ENCODE measurements at places on chromosomes 12 and 14. TPM values are rescaled to one million over a fixed set of nuclear protein-coding genes. Genes with fewer than 3 reads are reported as not detected.

- DNase-seq: no peak
Measured at GRCh38 chr12:3207175-3207574, 130.0 kb downstream of the TSPAN9 start.

- no peak for DNase-seq
Measured at GRCh38 chr14:94478420-94478819, 2.4 kb upstream of the SERPINA9 start.

DNA sequence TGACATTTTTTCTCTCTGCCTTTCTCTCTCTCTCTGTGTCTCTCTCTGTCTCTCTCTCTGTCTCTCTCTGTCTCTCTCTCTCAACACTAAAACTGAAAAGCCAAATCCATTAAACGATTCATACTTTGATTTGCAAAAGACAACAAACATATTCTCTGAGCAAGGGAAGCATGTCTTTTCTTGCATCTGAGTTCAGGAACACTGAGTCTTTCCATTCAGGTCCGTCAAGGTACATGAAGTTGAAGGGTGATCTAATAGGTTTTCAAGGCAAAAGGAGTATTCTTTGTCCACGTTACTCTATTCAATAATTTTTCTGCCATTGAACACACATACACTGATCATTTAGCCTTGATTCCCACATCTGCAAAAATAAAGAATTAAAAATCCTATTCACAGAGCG lies 900.9 kb downstream of the BCL11B start:
- DNase-seq: no peak

DNA sequence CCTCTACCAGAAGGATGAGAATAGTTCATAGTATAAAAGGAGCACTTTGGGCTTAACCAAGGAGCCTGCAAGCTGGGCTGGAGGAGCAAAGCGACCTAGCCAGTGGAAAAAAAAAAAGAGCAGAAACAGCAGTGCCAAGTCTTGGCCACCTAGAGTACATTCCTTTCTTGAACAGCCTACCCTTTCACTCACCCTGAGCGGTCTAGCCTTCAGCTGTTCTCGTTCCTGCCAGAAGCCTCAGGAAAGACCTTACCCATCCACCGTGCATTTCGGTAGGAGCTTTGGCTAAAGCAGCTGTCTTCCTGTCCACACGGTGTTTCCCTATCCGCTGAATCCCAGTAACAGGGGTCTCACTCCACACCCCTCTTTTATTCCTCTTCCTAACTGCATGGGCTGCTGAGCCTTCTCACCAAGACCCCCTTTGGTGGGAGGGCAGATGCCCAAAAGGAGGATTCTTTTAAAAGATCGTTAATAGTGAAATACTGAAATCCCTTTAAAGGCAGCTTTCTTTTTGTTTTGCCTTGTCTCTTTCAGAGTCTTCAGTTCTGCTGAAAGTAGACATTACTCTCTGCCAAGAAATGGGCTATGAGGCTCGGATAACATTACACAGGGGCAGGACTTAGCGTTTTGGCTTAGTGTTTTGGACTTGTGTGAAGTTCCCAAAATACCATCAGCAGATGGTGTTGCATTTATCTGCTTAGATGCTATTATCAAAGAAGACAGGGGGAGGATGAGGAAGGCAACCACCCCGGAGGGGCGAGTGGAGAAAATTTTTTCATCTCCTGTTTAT lies 88.5 kb upstream of the METAP2 start:
- no peak for DNase-seq

The TAS2R42 gene
- polyA plus RNA-seq: not detected

GRCh38 chr14:85350667-85351066 lies 179.3 kb upstream of the FLRT2 start:
- no peak for DNase-seq

DNA sequence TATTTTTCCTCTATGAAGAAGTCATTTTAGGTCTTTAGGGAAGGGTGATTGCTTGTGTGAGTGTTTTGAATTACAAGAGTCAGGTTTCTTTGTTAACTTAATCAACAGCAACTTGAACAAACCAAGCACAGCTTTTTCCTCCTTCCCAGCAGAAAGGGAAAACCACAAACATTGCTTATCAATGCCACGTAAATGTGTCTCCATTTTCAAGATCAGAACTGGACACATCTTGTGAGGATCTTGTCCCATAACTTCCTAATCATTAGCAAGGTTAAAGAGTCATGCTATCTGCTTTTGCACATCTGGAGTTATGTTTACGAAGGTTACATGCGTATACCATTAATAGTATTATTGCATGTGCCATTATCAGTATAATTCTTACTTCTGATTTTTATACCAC lies 248.0 kb upstream of the FLRT2 start:
- DNase-seq: no peak

The CRY1 gene
- 5.7 TPM for polyA plus RNA-seq

- no peak for DNase-seq
Measured at GRCh38 chr12:13707829-13708228, 273.6 kb downstream of the GRIN2B start.

GRCh38 chr12:49618576-49618975 lies 4.8 kb upstream of the PRPF40B start:
- no peak for DNase-seq

The PRKCH gene
- polyA plus RNA-seq: 4.7 TPM

DNA sequence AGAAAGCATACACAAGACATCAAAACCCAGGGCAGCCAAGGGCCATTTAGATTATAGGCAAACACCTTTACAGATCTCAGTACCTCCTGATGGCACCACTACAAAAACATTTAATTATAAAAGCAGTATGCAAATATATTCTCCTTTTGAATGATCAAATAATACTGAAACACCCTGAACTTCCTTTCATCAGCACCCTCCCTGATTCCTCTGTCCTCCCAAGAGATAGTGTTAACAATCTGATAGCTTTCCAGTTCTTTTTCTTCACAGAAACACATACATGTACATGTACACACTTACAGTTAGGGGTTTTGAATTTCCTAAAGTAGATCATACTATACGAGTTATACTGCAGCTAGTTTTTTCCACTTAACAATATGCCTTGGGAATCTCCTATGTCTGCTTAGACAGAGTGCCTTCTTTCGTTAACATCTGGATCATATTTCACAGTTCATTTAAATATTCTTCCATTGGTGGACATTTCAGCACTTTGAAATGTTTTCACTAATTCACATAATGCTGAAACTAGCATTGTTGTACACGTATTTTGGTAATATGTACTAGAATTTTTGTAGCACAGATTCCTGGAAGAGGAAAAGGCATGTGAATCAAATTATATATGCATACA lies 35.2 kb downstream of the TDG start:
- no peak for DNase-seq
